Fibroblast of lung (primary cell): ENCODE measurements at places on chromosomes 7 and 10. TPM values are rescaled to one million over a fixed set of nuclear protein-coding genes. Genes with fewer than 3 reads are reported as not detected.

TFPI2 gene
- total RNA-seq, result 1.5 and 14.4 TPM in 2 replicates

PGAM2 gene
- 0.26 and 0.33 TPM in 2 replicates for total RNA-seq

ZPBP gene
- not detected in 2 replicates for total RNA-seq

IL6 gene
- 22.1 and 33.7 TPM in 2 replicates for total RNA-seq

MMD2 gene
- total RNA-seq, result not detected in 2 replicates

ADRA2A gene
- under 0.01 TPM in 2 replicates for total RNA-seq

DPCD gene
- total RNA-seq, result 23.9 and 34.4 TPM in 2 replicates

GFRA1 gene
- total RNA-seq, result 6.3 and 23.1 TPM in 2 replicates

SPDYE6 gene
- total RNA-seq, result not detected in 2 replicates

GRID1 gene
- total RNA-seq, result 0.33 and 0.51 TPM in 2 replicates

HOXA3 gene
- 1.5 TPM in 2 replicates for total RNA-seq

GRM3 gene
- total RNA-seq, result not detected in 2 replicates

TMUB1 gene
- total RNA-seq, result 14.1 and 20.3 TPM in 2 replicates

PTN gene
- total RNA-seq, result 13.9 and 30.2 TPM in 2 replicates

PNLIPRP2 gene
- total RNA-seq, result not detected in 2 replicates

SLC13A1 gene
- total RNA-seq, result not detected in 2 replicates

GJC3 gene
- total RNA-seq, result not detected in 2 replicates

LIPJ gene
- under 0.01 and 0.26 TPM in 2 replicates for total RNA-seq

GHITM gene
- total RNA-seq, result 233 and 259 TPM in 2 replicates

GLCCI1 gene
- 6.7 and 8.3 TPM in 2 replicates for total RNA-seq

ZC3HAV1L gene
- 5.3 and 8.5 TPM in 2 replicates for total RNA-seq

DGKB gene
- total RNA-seq, result 0.26 TPM in 1 of 2 replicates, not detected in the other

KIF20B gene
- 6.7 and 9.2 TPM in 2 replicates for total RNA-seq
